ENCODE measurements at places on chromosomes 11 and 22.

GRCh38 chr11:67396259-67396581 is 4.4 kb downstream of the RAD9A start:
- DNase-seq, result no peak

- no peak for DNase-seq
Measured at GRCh38 chr11:35473795-35474374, 51.5 kb downstream of the PAMR1 start.

- DNase-seq, result no peak
Measured at GRCh38 chr22:36914390-36914752, 943 bp downstream of the CSF2RB start.

DNA sequence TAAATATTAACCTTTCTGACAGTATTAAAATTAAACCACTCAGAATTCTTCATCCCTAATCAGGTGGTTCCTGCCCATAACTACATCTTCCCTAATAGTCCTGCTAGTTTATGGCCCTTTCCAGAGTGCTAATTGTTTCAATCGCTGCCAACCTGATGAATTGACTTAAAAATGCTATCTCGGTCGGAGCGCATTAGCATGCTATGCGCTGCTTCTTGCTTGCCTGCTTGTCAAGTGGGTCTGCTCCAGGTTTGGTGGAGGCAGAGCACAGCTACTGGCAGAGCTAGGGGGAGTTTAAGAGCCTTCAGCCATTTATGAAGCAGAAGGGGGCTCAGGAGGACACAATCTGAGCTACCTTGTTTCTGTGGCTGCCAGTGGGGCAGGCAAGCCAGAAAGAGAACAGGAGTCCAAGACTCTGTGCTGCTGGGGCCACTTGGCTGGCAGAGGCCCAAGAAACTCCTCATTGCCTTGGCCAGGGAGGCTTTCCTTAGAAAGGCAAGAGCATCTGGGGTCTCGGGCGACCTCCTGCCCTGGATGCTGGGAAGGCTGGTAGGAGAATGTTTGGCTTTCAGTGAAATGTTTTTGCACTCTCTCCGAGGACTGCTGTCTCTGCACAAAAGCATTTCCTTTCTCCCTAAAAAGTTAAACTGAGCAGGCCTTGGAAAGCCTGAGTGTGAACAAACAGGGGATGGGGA is 62.1 kb upstream of the PHOX2A start:
- DNase-seq, result no peak

DNA sequence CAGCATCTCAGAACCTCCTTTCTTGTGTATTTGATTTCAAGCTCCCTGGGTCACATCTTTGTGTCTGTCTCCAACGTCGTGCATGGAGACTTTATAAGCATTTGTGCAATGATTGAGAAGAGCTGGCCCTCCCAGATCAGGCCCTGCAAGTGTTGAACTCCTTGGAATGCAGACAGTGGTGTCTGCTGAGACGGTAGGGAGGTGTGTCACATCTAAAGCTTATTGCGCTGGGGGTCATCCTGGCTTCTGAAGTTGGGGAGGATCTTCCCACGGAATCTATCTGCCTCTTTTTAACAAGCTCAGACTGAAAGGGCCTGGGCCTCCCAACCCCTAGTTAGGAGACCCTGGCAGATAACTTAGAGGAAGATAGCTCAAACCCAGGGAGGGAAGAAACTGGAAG is 6.7 kb downstream of the APLNR start:
- DNase-seq, result no peak

DNA sequence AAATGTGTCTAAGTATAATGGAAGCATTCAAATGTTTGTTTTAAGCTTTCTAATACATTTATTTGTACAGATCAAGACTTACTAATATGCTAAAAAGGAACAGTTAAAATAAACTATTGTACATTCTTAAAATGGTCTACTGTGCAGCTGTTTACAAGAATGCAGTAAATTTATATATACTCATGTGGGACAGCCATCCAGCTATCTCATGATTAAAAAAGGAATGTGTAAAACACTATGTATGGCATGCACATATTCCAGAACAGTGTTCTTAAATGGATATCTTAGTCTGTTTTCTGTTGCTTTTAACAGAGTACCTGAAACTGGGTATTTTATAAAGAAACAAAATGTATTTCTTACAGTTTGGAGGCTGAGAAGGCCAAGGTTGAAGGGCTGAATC is 30.2 kb upstream of the CSTF3 start:
- DNase-seq, result no peak

Data from hematopoietic multipotent progenitor cell treated with erythropoietin and hydrocortisone succinate and interleukin-3 and kit ligand, for 8 days (in vitro differentiated cells).